ENCODE measurements at places on chromosomes 1 and 21.

- DNase-seq = no peak
Measured at GRCh38 chr1:201190005-201190404, 619 bp upstream of the IGFN1 start.

DNA sequence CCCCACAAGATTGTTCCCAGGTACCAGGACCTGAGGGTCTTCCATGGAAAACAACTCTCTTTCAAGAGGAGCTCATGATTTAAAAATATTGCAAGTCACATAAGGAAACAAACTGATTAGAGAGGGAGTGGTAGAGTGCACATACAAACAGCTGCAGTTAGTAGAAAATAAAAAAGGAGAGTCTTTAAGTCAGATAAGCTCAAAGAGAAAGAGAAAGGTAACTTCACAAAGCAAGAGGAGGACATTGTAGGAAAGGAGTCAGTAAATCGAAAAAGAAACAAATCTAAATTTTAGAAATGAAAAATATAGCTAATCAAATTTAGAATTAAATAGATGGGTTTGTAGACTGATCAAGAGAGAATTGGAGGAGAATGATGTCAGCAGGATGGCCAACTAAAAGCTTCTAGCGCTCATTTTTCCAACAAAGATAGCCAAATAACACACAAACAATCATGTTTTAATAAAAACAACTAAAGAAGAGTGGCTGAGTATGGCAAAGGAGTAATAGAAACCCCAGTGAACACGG lies 86.1 kb upstream of the CD53 start:
- no peak for DNase-seq

- no peak for DNase-seq
Measured at GRCh38 chr1:82141390-82141789, 340.7 kb downstream of the ADGRL2 start.

GRCh38 chr1:10283318-10283984 lies 73.1 kb downstream of the KIF1B start:
- no peak for DNase-seq

- no peak for DNase-seq
Measured at GRCh38 chr1:244779410-244779809, 56.0 kb upstream of the COX20 start.

DNA sequence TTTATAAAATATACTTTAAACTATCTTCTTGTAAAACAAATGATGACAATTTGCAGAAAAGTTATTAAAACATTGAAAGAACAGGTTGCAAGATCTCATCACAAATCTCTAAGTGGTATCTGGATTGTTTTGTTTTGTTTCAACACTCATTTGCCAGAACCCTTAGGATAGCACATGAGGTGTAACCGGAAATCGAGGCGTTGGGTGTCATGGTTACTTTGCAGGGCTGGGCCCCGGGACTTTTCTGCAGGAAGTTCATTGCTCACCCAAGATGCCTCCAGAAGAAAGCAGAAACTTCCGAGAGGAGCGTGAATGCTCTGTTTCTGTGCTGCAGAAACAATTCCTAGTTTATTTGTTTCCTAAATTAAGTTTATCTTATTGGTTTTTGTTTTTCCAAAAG lies 2.5 kb downstream of the DISC1 start:
- no peak for DNase-seq

GRCh38 chr1:43625063-43625780 lies 24.7 kb upstream of the KDM4A start:
- no peak for DNase-seq

- DNase-seq = no peak
Measured at GRCh38 chr1:247913786-247914185, 6.3 kb upstream of the OR2T8 start.

- DNase-seq = no peak
Measured at GRCh38 chr1:204962742-204963632, 80.0 kb upstream of the CNTN2 start.

DNA sequence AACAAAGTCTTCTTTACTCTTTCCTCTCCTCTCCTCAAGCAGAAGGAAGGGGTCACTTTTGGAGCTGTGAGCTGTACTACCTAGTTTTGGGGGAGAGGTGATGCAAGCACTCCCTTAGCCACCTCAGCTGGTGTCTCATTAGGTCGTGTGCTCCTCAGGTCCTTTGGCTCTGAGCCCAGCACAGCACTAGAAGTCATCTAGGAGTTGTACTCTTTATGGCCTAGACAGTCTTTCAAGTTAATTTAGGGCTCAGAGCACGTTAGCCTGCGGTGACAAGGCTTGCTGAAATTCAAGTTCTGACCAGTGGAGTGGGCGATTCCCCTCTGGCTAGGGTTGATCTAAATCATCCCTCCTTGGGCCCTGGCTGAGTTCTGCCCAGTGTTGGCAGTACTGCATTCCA lies 48.0 kb upstream of the WDR26 start:
- DNase-seq = no peak

- no peak for DNase-seq
Measured at GRCh38 chr1:77802026-77802425, 22.6 kb downstream of the MIGA1 start.

- no peak for DNase-seq
Measured at GRCh38 chr1:14522926-14523241, 75.6 kb upstream of the KAZN start.

DNA sequence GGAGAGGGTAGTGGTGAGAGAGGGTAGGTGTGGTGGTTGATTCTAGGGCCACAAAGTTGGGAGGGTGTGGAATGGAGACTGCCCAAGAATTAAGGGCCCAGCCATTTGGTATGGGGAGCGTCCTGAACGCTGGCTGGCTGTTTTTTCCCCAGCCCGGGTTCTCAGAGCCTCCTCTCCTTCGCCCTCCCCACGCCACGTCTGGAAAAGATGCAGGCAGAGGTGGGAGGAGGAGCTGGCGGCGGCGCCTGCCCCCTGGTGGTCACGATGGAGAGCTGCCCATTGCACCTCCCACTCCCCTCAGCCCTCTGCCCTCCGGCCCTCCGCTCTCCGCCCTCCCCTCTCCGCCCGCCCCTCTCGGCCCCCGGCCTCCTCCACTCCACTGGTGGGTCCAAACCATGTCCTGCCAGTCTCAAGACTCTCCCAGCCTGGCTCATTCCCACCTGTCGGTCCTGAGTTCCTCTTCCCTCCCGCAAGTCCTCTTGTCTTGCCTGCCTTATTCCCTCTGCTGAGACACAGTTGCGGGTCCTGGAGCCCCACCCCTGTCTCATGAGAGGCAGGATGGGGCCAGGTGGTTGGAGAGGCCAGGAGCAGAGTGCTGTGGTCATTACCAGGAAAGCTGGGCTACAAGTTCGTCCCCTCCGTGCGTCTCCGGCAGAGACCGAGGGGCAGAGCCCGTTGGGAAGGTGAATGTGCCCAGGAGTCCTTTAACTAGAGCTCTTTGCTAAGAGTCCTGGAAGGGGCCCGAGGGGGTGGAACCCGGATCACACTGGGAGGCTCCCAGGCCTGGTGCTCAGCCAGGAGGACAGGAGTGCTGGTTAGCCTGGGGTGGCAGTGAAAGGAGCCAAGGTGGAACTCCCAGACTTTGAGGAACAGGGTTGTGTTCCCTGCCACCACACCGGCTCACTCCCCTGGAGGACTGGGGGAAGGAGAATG lies 22.6 kb downstream of the ETNK2 start:
- peak; percentile 86 for DNase-seq

DNA sequence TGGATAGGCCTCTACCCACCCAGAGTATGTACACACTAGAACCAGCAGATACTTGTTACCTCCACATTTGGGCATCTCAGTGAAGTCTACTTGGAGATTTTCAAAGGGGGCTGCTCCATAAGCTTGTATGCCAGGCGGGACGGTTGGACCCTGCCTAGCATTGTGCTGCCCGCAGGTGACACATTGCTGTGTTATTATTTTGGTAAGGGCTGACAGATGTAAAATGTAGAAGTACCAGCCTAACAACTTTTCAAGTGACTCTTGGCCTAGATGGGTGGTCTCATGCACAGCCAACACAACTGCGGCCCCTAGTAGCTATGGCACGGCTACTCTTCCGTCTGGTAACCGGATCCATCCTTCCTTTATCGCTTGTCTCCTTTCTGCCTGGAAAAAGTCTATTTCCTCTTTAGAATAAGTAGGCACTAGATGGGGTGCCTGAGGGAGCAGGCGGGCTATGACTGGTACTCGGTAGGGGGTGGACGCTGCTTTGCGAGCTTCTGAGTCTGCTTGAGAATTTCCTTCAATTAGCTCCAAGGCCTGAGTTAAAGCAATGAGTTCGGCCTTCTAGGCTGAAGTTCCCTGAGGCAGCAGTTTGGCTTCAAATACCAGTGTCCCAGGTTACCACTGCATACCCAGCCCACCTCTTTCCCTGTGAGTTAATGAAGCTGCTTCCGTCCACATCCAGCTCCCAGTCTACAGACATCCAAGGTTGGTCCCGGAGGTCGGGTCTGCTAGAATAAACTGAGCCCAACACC lies 405.3 kb downstream of the TGFB2 start:
- DNase-seq = no peak

GRCh38 chr1:8733484-8733883 lies 84.0 kb downstream of the RERE start:
- DNase-seq = no peak

Measured in left hindlimb (tissue), 1 donor.